Suprapubic skin (tissue), 4 donors: ENCODE measurements at places on chromosomes 16 and 17. TPM values are rescaled to one million over a fixed set of nuclear protein-coding genes. Genes with fewer than 3 reads are reported as not detected.

DNA sequence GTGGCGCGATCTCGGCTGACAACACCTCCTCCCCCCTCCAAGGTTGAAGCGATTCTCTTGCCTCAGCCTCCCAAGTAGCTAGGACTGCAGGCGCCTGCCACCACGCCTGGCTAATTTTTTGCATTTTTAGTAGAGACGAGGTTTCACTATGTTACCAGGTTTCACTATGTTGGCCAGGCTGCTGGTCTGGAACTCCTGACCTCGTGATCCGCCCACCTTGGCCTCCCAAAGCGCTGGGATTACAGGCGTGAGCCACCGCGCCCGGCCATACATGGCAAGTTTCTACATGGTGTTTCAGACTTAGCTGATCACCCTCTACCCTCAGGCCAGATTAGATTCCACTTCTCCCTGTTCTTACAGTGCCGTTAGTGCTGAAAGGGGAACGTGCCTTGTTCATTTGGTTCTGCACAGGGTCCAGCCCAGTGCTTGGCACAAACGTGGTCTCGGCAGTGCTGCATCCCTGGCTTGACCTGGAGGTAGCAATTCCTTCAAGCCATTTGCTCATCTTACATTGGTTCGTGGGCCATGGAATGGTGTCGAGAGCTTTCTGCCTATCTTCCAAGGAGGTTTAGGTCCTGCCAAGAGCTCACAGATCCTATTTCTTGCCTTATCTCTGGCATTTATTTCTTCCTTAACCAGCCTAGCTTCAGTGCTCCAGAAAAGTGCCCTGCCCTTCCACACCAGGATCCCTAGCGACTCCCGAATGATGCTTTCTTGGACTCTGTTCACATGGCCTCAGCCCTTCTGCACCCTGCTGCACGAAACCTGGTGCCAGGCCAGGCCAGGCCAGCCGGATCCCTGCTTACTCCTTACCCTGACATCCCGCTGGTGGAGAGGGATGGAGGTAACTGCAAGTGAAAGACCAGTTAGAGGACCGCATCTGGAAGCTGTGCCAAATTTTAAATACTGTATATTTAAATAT lies 14.8 kb upstream of the AURKB start:
- H3K27ac ChIP-seq = no peak overlapping the region
- peaks cover 29% of the 10 kb centered on the region for H3K4me1 ChIP-seq
- no peak for DNase-seq

- H3K36me3 ChIP-seq = no peaks in the 10 kb centered on the region
- no peaks in the 10 kb centered on the region for H3K4me1 ChIP-seq
- H3K27me3 ChIP-seq = no peaks in the 10 kb centered on the region
- H3K4me3 ChIP-seq = peak overlapping the region; percentile 27
These were observed 3.6 kb downstream of the EVI2B start for GRCh38 chr17:31310260-31310659.

DNA sequence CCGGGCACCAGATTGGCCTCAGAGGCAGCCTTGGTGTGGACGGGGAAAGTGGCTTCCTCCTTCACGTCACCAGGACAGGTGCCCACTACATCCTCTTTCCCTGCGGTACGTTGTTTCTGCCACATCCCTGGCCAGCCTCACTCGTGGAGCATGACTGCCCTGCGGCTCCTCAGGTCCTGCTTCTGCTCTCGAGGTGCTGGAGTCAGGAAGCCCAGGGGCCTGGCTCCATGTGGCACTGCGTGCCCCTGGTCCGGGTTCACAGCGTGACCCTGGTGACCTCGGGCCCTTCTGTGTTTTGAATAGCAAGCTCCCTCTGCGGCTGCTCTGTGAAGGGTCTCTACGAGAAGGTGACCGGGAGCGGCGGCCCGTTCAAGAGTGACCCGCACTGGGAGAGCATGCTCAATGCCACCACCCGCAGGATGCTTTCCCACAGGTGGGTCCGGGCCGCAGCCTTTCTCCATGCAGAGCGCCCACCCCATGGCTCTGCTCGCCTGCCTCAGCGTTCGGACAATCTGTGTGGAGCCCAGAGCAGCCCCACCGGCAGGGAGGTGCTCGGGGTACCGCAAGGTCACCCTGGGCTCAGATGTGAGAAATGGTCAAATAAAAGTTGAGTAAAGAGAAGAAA lies 13.5 kb downstream of the RGS11 start:
- no peaks in the 10 kb centered on the region for H3K27me3 ChIP-seq
- H3K27ac ChIP-seq = no peak overlapping the region
- peaks cover 71% of the 10 kb centered on the region for H3K36me3 ChIP-seq
- peaks cover 7% of the 10 kb centered on the region for H3K4me1 ChIP-seq

- no peaks in the 10 kb centered on the region for H3K4me1 ChIP-seq
- peak; percentile 64 for DNase-seq
- peaks cover 12% of the 10 kb centered on the region for H3K27me3 ChIP-seq
These were observed 8.7 kb downstream of the CLEC19A start for GRCh38 chr16:19294156-19294649.

GRCh38 chr17:81522491-81523401 lies 5.4 kb upstream of the FSCN2 start:
- no peak for DNase-seq
- H3K27ac ChIP-seq = no peak overlapping the region
- peaks cover 19% of the 10 kb centered on the region for H3K27me3 ChIP-seq
- no peak overlapping the region for H3K4me3 ChIP-seq

GRCh38 chr17:35170968-35171771 lies 23.0 kb downstream of the SLC35G3 start:
- H3K4me3 ChIP-seq = no peak overlapping the region
- peaks cover 5% of the 10 kb centered on the region for H3K4me1 ChIP-seq
- H3K27ac ChIP-seq = no peak overlapping the region
- H3K27me3 ChIP-seq = no peaks in the 10 kb centered on the region
- DNase-seq = peak; percentile 69

DNA sequence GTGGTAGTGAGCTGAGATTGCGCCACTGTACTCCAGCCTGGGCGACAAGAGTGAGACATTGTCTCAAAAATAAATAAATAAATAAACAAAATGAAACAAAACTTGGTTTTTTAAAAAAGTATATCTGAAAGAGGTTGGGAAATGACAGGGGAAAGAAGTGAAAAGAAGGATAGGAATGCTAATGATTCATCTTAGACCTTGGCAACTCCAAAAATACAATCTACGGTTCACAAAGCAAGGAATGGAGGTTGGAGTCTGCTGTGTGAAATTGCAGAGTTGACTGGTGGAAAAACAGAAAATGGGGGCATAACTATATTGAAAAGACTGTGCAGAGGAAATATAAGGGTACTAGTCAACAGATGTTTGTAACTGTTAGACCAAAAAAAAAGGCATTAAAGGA lies 40.0 kb upstream of the CD300E start:
- no peaks in the 10 kb centered on the region for H3K36me3 ChIP-seq
- no peaks in the 10 kb centered on the region for H3K4me1 ChIP-seq
- no peak overlapping the region for H3K4me3 ChIP-seq
- H3K27ac ChIP-seq = no peak overlapping the region

DNA sequence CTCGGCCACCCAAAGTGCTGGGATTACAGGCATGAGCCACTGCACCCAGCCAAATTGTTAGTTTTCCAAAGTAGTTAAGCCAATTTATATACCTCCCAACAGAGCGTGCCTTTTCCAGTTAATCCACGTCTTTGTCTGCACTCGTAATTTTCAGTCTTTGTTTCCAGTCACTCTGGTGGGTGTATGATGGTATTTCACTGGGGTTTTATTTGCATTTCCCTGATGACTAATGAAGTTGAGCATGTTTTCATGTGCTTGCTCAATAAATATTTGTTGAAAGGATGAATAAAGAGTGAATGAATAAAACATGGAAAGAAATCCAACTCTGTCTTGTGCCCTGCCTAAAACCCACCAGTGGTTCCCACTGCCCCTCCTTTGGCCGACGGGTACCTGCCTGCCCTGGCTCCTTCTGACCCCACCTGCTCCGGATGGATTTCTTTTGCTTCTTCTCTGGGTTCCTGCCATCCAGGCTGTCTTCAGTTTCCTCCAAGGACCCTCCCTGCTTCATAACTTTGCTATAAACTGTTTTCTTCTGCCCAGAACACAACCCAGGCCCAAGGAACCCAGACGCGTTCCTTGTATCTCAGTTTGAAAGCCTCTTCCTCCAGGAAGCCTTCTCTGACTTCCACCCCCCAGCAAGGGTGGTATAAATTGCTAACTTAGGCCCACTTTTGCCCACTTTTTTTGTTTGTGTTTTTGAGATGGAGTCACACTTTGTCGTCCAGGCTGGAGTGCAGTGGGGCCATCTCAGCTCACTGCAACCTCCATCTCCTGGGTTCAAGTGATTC lies 3.0 kb upstream of the ABCC1 start:
- peaks cover 23% of the 10 kb centered on the region for H3K4me1 ChIP-seq
- H3K27me3 ChIP-seq = no peaks in the 10 kb centered on the region
- no peak overlapping the region for H3K27ac ChIP-seq
- no peaks in the 10 kb centered on the region for H3K36me3 ChIP-seq
- H3K4me3 ChIP-seq = no peak overlapping the region

- H3K4me1 ChIP-seq = peaks cover 37% of the 10 kb centered on the region
- H3K27me3 ChIP-seq = peaks cover 94% of the 10 kb centered on the region
- H3K27ac ChIP-seq = no peak overlapping the region
- DNase-seq = no peak
- H3K4me3 ChIP-seq = peak overlapping the region; percentile 57
These were observed 2.2 kb downstream of the TMEM132E start for GRCh38 chr17:34581446-34582184.

GRCh38 chr17:1110862-1111598 lies 68.8 kb downstream of the ABR start:
- peak overlapping the region; percentile 94 for H3K27ac ChIP-seq
- no peaks in the 10 kb centered on the region for H3K36me3 ChIP-seq
- DNase-seq = no peak
- H3K4me3 ChIP-seq = no peak overlapping the region
- H3K27me3 ChIP-seq = no peaks in the 10 kb centered on the region

DNA sequence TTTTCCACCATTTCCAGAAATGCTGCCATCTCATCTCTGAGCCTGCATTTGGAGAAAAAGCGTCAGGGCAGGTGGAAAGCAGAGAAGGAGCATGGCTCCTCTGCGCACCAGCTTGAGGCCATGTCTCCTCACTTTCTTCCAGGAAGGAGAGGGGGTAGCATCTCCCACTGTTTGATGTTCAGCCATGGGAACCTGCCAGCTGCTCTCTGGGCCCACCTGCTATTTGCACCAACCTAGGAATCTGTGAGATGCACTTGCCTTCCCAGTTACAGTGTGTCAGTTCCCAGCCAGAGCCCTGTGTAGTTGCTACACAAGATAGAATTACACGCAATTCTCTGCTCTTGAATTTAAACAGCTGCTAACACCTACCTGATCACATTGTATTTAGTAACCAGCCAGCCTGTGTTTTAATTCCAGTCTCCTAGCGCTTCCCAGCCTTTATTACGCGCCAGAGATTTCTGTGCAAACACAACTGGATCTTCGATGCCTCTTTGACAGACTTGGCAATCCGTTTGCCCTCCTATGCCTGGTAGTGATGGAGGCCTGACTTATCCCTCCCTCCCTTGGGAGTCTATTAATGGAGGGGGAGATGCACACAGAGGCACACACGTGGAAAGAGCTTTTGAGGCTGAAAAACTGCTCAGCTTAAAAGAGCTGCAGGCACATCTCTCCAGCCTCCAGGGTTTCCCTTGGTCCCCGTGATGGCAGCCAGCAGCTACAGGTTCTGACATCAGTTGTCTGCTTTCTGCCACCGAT lies 98.1 kb upstream of the SEC14L1 start:
- H3K36me3 ChIP-seq = no peaks in the 10 kb centered on the region
- no peak overlapping the region for H3K27ac ChIP-seq
- no peak overlapping the region for H3K4me3 ChIP-seq
- H3K27me3 ChIP-seq = peaks cover 22% of the 10 kb centered on the region
- DNase-seq = no peak
- H3K4me1 ChIP-seq = no peaks in the 10 kb centered on the region

- DNase-seq = no peak
- no peaks in the 10 kb centered on the region for H3K4me1 ChIP-seq
These were observed 50.2 kb upstream of the WSCD1 start for GRCh38 chr17:6019959-6020358.

DNA sequence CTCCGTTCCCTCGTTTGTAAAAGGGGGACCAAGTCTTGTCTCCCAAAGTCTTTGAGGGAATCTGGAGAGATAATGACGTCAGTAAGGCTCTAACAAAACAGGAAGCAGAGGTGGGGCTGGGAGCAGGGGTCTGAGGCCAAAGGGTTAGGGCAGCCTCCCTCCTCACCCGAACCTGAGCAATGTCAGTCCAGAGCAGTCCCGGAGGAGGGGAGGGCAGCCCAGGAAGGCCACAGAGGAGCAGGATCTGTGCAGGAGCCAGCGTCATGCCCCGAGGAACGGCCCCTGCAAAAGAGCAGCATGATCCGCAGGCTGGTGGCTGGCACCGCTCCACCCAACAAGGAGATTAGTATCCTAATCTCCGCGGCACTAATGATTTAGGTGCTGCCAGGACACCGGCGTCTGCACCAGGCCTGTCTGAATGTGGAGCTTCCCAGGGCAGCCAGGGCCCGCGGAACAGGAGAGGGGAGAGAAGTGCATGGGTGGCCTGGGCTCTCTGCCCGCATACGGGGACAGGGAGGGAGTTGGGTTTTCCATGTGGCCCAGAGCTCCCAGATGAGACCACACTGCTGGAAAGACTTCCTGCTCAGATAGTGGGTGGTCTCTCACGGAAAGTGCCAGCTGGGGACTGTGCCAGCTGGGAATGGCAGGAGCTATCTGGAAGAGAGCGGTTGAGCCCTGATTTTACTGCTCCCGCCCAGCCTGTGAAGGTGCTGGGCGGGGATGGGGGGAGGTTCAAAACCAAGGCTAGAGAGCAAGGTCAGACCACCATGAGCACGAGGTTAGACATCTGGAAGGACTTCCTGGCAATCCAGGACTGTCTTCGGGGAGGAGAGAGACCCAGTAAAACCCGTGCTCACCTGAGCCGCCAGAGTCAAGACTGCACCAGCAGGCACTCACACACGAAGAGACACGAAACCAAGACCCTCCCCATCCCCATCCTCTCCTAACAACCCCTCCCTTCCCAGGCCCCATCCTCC lies 11.0 kb upstream of the KRT17 start:
- H3K4me1 ChIP-seq = peaks cover 39% of the 10 kb centered on the region
- H3K36me3 ChIP-seq = no peaks in the 10 kb centered on the region
- H3K4me3 ChIP-seq = peak overlapping the region; percentile 11
- DNase-seq = no peak
- no peak overlapping the region for H3K27ac ChIP-seq

GRCh38 chr16:84569382-84569987 lies 48.4 kb downstream of the COTL1 start:
- no peaks in the 10 kb centered on the region for H3K36me3 ChIP-seq
- H3K4me3 ChIP-seq = no peak overlapping the region
- no peak for DNase-seq
- H3K4me1 ChIP-seq = no peaks in the 10 kb centered on the region

DNA sequence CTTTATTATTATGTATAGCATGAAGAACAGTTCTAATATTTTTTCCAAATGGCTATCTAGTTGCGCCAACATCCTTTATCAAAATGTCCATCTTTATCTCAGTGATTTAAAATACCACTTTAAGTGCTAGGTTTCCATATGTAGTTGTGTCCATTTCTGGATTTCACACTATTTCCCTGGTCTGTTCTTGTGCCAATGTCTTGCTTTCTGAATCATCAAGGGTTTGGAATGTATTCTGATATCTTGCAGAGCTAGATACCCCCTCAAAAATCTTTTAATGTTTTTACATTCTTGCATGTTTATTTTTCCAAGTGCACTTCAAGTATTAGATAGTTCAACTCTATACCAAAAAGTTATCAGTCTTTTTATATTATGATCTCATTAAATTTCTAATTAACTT lies 14.3 kb downstream of the MBTD1 start:
- DNase-seq = no peak
- H3K27ac ChIP-seq = no peak overlapping the region
- no peak overlapping the region for H3K4me3 ChIP-seq
- H3K27me3 ChIP-seq = no peaks in the 10 kb centered on the region
- no peaks in the 10 kb centered on the region for H3K36me3 ChIP-seq

TMEM95 gene
- total RNA-seq = not detected

CWC25 gene
- 35.8 TPM for total RNA-seq

CCL5 gene
- total RNA-seq = not detected

C16orf89 gene
- not detected for total RNA-seq

GOT2 gene
- 44.9 TPM for total RNA-seq

SHISA6 gene
- 4.9 TPM for total RNA-seq

DNAH2 gene
- not detected for total RNA-seq

ARHGAP27 gene
- 82.1 TPM for total RNA-seq

MON1B gene
- 20.8 TPM for total RNA-seq

FAM20A gene
- 4.4 TPM for total RNA-seq
